NCI-H510A (cell line): ENCODE measurements at places on chromosomes 3 and 15.

DNA sequence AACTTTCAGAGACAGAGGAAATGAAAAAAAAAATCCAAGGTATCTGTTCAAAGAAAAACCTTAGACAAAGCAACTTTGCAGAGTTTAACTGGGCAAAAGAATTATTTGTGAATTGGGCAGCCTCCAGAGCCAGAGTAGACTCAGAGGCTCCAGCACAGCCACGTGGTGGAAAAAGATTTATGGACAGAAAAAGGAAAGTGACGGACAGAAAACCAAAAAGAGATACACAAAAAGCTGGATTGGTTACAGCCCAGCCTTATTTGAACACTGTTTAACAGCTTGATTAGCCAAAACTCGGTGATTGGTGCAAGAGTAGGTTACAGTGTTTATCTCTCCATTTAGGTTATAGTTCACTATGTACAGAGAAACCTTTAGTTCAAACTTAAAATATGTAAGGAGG is 23.7 kb upstream of the GPD1L start:
- DNase-seq: no peak

DNA sequence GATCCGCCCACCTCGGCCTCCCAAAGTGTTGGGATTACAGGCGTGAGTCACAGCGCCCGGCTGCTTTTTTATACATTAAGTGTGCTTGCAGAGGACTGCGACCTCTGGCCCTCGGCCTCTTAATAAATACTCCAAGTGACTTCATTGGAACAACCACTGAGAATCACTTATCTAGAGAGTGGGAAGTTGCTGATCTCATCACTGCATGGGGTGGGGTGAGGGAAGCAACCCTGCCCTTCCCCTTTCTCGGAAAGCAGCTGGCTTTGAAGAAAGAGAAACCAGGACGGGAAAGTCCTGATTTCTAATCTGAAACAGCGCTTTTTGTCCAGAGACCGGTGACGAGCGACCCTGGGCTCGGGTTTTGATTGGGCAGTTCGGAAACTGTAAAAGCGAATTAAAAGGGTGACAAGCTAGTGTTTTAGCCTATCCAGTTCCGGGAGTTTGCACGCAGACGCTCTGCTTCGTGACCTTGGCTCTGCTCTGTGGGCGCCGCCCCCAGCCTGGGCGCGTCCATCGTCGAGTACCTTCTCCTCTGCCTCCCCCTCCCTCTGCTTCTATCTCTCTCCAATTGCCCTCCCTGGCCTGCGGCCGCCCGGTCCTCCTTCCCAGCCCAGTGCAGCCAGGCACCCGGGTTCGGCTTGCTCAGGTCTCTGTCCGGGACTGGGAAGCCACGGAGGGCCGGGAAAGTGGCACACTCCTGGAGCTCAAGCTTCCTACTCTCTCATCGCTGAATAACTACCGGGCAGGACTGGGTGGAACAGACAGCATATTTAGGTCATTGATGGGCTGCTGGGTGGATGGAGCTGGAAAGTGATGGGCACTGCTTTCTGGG is 7.5 kb upstream of the TRIM69 start:
- DNase-seq: peak; percentile 89

GRCh38 chr3:39460677-39461076 is 6.8 kb upstream of the MOBP start:
- DNase-seq: no peak

DNA sequence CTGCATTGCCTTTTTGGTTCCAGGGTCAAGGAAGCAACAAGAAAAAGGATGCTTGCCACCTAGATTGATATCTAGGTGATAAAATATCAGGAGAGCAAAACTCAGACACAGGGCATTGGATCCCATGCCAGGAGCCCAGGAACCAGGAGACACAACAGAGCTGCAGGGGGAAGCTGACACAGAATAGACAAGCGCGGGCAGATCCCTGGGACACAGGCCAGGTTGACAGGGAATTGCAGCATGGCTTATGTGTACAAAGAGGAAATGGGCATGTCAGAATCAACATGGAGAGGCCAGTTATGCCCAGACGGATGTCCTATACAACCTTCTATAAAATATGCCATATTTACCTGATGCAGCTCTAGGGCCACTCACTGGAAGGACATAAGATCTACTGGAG is 84.2 kb downstream of the SEMA6D start:
- no peak for DNase-seq

- DNase-seq: no peak
Observed at GRCh38 chr3:158085931-158086330, 20.3 kb downstream of the SHOX2 start.

- no peak for DNase-seq
Observed at GRCh38 chr3:50737906-50738598, 63.3 kb downstream of the DOCK3 start.

- DNase-seq: no peak
Observed at GRCh38 chr15:92023965-92024364, 170.5 kb downstream of the SLCO3A1 start.

DNA sequence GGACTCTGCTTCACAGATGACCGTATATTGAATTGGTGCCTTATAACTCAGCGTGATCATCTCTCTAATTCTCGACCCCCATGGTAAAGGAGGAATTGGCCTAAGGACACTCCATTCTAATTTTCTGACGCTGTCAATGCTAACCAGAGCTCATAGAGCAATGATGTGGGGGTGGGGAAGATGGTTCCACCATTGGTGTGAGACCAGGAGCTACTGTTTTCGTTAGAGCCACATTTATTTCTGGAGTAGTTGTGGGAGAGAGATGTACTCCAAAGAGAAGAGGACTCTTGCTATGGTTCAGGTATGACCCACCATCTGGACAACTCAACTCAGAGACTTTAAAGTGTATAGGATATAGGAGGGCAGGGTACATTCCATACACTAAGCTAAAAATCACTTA is 16.3 kb downstream of the ZBTB38 start:
- DNase-seq: no peak

DNA sequence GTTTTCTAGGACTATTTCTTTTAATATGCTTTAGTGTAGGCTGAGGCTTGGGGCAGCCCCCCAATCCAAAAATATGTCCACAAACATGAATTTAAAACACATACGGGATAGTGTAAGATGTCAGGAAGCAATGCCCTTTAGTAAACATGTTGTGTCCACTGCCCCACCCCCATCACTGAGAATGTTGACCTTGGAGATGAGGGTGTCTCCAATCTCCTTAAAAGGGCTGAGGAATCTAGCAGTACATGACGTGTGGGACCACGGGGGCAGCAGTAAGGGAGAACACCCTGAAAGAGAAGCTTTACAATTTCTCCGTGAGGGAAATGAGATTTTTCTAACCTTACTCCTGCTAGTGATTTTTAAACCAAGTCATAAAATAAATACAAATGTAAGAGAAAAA is 84.7 kb downstream of the SQOR start:
- DNase-seq: no peak
